ENCODE measurements at places on chromosomes 11 and 22.

DNA sequence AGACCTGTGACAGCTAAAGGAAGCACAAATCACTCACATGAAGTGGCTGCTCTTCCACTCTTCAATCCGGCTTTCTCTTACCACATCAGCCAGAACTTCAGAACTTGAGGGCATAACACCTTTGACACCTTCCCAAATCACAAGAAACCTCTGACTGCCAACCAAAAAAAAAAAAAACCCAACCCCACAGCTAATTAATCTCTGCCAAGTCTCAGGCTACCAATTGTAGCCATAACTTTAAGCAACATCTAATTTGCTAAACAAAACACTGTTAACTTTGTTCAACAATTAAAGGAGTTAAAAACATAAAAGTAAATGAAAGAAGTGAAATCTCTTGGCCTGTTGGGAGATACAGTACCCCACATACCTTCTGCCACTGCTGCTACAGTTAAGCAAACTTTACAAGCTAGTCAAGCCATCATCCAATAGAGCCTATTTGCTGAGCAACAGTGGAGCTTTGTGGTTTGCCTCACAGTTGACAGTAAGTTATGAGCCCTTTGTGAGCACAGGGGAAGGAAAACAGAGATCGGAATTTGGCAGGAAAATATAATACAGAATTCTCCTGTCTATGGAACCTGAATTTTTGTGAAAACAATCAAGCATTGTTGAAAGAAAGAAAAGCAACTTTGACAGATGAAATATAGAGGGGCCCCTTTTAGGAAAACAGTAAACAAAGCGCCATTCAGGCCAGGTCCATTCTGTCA is at the start of gene SOX6:
TSS of gene SOX6 (minus strand) at position 490 of the 704 bp plus-strand sequence. CDS start 15,298 bp downstream, outside the sequence.
- DNase-seq: no peak

DNA sequence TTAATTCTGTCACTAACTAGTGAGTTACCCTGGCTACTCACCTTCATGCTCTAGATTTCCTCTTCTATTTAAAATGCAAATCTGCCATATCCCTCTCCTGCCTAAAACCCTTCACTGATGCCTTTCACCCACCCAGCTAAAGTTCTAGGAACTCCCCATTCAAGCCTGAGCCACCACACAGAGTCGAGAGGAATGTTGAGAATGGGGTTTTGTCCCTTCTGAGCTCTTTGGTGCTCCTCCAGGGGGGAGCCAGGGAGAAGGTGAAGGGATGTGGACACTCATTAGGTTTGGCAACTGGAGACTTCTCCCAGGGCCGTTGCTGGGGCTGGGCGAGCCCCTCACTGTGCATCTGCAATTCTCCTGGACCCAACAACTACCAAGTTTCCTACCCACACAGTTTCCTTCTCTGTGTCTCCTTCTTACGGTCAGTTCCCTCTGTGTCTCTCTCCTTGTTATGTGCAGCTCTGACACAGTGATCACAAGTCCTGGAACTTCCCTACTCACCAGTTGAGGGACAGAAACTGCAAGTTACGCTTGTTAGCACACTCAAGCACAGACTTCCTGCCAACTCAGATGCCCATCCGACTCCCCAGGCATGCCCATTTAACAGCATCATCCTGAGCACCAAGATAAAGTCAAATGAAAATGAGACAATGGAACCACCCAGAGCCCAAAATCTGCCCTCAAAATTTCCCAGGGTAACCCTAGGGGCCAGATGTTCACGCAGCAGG is 6.5 kb upstream of the IL10RA start:
- no peak for DNase-seq

DNA sequence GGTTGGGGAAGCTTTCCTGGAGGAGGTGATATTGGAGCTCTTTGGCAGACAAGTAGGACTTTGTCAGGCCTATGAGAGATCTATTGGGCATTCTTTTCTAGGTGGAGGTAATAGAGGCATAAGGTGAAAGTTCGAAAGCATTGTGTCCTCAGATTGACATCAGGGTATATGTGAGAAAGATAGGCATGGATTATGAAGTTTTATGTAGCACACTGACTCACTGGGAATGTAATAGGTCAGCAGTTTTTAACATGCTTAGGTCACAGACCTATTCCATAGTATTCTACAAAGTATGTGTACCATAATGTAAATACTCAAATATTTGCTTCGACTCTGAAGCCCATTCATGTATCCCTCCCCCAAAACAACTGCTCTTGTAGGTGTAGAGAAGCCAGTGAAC is 11.8 kb downstream of the HIKESHI start:
- no peak for DNase-seq

DNA sequence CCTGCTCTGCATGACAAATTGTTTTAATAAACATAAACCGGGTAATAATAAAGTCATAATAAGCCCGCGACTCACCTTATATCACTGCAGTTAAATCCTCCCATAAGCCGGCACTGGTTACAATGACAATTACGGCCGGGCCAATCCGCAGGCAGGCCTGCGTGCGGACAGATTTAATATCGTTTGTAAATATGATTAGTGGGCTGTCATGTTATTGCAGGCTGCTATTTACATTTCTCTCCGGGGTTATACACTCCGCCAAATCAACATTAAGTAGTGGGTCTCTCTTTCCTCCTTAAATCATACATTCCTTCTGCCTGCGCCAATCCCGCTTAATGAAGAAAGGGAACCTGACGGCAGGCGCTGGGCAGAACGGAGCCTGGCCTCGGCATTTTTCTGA is 51.8 kb upstream of the LMO1 start:
- no peak for DNase-seq

Data from activated T-helper 1 cell treated with Interleukin-2 at 50 U/mL for 16 hours (primary cell).